Left lung (tissue), 14 donors: ENCODE measurements at places on chromosomes 12 and 14. TPM values are rescaled to one million over a fixed set of nuclear protein-coding genes. Genes with fewer than 3 reads are reported as not detected.

GRCh38 chr12:12357719-12358461, 1.0 kb downstream of the BORCS5 start:
- DNase-seq = no peak

GRCh38 chr12:3170423-3171194, 93.4 kb downstream of the TSPAN9 start:
- DNase-seq = no peak

- no peak for DNase-seq
Observed at GRCh38 chr12:123967121-123967586, 5.5 kb downstream of the CCDC92 start.

Gene SERPINA9
- polyA plus RNA-seq = not detected

Gene KRT82
- polyA plus RNA-seq = not detected
